ENCODE measurements at places on chromosomes 13 and 19.

- DNase-seq: no peak
Measured at GRCh38 chr19:14053500-14053899, 8.4 kb downstream of the PALM3 start.

DNA sequence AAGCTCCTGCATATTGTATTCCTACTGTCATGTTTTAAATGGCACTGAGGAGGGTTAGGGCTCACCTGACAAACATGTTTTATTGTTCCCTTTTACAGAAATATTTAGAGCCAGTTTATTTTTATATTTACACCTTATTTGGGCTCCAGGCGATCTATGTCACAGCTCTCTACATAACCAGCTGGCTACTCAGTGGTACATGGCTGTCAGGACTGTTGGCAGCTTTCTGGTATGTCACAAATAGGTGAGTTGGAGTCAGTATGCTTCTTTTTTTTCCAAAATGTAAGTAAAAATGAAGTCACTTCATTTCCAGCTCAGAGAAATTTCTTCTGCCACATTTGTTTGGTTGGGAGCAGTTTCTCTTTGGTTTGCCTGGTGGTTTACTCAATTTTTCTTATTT, 31.5 kb downstream of the DPY19L3 start:
- no peak for DNase-seq

GRCh38 chr13:97367016-97367822, 66.8 kb upstream of the RAP2A start:
- DNase-seq: peak; percentile 69

DNA sequence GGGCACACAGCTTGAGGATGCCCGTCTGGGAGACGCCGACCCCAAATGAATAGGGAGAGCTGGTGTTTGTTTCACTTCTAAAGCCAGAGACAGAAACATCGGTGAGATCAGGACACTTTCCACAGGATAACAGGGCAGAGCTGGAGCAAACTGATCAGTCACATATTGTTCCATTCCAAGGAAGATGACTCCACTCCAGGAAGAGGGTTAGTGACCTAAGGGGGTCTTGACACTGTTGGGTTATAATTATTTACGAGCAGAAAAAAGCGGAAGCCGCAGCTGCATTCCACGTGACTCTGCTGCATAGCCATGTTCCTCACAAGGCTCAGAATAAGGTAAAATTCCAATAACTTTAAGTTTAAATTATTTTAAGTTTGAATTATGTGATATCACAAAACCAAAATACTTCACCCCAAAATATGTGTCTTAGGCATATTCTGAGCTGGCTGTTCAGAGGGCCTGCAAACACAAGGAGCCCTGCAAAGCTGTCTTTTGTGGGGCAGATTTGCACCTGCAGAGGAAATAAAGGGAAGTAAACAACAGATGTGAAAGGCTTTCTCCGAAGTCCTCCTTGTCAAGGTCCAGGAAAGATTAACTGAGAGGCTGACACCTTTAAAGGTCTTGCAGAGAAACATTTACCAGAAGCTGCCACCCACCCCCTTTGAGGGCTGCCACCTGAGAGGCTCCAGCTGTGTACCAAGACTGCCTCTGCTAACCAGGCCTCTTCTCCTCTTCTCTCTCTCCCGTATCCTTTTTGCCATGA, 819.2 kb downstream of the UQCRFS1 start:
- no peak for DNase-seq

GRCh38 chr13:106597749-106598395, 29.9 kb upstream of the ARGLU1 start:
- no peak for DNase-seq

- no peak for DNase-seq
Measured at GRCh38 chr19:14563989-14564651, 7.7 kb downstream of the NDUFB7 start.

DNA sequence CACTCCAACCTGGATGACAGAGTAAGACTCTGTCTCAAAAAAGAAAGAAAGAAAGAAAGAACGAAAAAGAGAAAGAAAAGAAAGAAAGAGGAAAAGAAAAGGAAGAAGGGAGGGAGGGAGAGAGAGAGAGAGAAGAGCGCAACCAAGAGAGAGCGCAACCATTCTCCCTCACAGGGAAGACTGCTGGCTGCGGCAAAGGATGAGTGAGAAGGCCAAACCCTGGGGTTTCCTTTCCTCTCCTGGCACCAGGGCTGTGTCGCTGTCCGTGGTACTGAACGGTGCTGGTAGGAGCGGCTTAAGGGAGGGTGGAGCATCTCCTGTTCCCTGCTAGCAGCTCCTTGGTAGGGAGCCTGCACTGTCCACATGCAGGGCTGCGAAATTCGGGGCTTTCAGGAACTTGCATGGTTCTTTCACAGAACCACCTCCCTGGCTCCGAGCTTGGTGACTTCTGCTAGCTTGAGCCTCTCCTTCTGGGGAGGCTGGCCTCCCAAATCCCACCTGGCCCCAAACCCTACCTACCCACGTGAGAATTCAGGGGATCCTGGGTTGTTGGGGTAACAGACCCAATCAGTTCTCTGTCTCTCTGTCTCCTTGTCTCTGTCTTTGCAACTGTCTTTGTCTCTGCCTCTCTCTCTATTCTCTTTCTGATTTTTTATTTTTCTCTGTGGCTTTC, 51.1 kb upstream of the ZNRF4 start:
- DNase-seq: no peak

DNA sequence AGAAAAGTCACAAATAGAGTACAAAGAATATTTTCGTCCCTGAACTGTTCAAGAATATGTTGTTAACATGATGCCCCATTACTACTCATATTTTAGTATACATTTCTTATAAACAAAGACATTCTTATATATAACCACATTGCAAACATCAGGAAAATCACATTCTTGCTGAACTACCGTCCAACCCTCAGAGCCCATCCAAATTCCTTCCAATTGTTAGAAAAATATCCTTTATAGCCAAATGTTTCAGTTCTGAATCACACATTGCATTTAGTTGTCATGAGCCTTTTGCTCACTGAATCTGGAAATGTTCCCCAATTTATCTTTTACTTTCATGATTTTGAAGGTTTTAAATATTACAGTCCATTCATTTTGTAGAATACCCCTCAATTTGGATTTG, 467.8 kb upstream of the ARGLU1 start:
- DNase-seq: no peak

DNA sequence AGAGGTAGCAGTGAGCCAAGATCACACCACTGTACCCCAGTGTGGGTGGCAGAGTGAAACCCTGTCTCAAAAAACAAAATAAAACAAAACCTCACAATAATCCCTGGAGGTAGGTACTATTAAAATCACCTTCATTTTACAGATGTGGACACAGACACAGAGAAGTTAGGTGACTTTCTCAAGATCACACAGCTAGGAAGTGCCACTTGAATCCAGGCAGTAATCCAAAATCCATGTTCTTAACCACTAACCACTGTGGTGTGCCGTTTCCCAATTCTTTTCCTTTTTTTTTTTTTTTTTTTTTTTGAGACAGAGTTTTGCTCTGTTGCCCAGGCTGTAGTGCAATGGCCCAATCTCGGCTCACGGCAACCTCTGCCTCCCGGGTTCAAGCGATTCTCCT, 9.0 kb downstream of the PPP1R14A start:
- DNase-seq: no peak

DNA sequence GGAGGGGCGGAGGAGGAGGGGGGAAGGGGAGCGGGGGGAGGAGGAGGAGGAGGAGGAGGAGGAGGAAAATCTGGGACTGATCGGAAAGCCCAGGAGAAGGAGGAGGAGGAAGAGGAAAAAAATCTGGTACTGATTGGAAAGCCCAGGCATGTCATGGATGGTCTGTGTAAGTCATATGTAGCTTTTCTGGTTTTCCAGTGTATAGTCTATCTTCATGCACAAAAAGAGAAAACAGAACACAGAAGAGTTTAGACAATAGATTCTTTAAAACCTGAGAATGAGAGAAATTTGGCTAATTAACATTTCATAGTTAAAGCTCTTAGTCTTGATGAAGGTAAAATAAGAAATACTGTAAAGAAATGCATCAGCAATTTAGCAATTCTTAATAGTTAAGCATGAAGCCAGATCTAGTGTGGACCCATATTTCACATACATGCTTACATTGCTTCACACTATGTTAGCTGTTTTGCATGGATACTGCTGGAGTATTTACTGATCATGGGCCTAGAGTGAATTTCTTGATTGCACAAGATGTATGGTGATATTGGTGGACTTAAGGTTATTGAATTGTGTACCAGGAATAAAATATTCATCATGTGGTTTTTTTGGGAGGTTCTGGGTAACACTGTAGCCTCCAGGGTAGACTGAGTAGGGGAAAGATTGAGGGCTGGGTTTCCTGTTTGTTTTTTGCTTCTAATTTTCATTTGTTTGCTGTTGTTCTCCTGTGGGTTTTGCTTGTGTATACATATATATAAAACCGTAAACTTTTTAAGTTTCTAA, 41.4 kb downstream of the SUCLA2 start:
- no peak for DNase-seq

DNA sequence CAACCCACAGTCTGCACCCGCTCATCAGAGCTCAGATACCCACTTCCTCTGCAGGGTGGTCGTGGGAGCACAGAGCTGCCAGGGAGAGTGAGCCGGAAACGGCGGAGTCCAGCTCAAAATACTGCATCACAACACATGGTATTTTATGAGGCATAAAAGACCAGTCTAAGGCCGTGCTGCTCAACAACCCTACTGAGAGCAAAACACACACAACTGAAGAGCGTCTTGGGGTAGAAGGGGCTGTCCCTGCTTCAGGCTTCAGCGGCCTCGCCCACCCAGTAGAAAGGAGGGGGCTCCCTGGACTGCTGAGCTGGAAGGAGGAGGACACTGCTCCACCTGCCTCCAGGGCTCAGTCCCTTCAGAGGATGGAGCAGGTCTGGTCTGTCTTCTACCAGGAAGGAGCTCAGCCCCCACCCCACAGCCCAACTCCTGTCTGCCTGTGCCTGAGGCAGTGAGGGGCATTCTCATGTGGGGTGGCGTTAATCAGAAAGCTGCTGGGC, 36.9 kb downstream of the NAXD start:
- no peak for DNase-seq

GRCh38 chr19:30029721-30030510, 87.9 kb downstream of the URI1 start:
- no peak for DNase-seq

GRCh38 chr13:32840989-32841713, 175.1 kb upstream of the KL start:
- no peak for DNase-seq

DNA sequence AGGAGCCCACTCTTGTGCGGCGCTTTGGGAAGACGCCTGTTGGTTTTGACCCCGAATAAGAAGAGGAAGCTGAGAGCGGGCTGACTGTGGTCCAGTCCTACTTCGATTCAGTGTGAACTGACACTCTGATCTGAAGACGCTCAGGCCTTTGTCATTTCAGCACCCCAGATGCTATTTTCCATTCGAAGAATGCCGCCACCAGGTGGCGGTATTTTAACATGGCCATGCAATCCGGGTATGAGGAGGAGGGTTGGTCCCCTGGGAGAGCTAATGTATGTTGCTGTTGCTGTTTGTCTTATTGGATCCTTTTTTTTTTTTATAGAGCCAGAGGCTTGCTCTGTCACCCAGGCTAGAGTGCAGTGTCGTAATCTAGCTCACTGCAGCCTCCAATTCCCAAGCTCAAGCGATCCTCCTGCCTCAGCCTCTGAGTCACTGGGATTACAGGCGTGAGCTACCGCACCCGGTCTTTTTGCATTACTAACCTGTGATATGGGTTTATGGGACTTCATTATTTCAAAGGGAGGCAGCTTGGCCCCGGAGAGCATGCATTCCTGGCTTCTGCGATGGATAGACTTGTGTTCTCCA, 803 bp upstream of the TIMM44 start:
- DNase-seq: peak; percentile 86

- DNase-seq: no peak
Measured at GRCh38 chr13:23956106-23956505, 58.8 kb upstream of the C1QTNF9B start.

- no peak for DNase-seq
Measured at GRCh38 chr13:101144808-101145419, 271.4 kb downstream of the NALCN start.

GRCh38 chr19:48496959-48497727, 14.5 kb downstream of the LMTK3 start:
- no peak for DNase-seq

GRCh38 chr13:100818711-100819110, 144.1 kb upstream of the TMTC4 start:
- peak; percentile 48 for DNase-seq

DNA sequence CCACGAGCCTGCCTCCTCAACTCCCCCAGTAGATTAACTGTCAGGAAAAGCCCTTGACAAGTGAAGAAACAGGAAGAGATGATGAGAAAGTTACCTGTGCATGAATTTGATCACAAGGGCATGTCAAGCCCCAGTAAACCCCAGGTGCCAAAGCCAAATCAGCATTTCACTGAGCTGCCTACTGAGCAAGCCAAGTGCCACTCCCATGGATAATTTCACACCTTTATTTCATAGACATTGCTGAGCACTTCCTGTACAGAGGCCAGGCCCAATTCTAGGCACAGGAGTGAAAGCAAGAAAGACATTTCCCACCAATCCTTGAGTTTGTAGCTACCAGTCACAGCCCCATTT, 2.4 kb downstream of the GADD45GIP1 start:
- DNase-seq: no peak

DNA sequence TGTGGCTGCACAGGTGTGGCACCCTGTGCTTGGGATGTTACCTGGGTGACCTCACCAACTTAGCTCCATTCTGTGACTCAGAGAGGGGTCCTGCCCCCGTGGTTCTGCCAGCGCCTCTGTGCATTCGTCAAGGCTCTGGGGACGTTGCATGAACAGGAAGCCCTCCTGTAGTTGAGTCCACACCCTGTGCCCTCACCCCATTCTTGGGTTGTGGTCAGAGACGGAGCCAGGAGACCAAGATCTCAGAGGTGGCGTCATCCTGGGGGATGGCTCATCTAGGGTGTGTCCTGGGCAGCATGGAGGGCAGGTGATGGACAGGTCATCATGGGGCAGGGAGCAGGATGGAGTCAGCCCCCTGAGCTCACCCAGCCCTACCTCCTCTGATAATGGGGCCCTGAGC, 2.5 kb downstream of the COX6B2 start:
- no peak for DNase-seq

- no peak for DNase-seq
Measured at GRCh38 chr13:94825507-94825906, 113.2 kb upstream of the SOX21 start.

DNA sequence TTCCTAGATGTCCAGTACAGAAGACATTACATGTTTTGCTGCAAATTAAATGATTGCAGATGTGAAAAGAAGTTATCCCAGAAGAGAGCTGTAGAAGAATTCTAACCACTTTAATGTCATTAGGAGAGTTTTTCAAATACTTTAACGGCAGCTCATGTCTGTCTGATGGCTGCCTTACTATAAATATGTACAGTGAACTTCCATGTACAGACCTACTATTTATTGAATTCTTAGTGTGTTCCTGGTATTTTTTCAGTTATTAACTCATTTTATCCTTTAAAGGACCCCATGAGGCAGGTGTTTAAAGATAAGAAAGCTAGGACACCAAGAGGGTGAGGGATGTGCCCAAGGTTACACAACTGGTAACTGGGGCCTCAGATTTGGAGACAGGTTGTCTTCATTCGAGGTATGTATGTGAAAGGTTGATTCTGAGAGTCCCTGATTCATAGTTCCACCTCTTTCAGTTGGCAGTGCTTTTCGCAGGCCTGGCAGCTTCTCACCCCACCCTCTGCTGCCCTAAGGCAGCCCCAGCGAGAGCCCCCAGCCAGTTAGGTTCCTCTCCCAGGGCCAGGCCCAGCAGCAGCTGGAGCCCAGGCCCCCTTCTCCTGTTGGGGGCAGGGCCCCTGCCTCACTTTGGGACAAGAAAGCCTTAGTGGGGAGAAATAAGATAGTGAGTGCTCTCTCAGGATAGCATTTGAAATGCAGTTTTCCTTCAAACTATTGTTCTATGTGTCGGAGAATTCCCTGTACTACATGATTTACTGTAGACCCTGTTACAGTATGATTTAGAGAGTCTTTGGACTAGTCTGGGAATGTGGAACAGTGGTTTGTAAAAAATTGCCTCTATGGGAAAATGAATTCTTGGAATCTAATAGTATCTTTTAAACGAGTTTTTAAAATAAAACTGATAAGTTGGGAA, 67.7 kb upstream of the TEX29 start:
- DNase-seq: no peak

All from dorsolateral prefrontal cortex (tissue), 122 donors.